GM12892 (cell line): ENCODE measurements at places on chromosomes 3 and 15.

- DNase-seq = no peak
Measured at GRCh38 chr15:41730543-41730942, 43.7 kb upstream of the MAPKBP1 start.

DNA sequence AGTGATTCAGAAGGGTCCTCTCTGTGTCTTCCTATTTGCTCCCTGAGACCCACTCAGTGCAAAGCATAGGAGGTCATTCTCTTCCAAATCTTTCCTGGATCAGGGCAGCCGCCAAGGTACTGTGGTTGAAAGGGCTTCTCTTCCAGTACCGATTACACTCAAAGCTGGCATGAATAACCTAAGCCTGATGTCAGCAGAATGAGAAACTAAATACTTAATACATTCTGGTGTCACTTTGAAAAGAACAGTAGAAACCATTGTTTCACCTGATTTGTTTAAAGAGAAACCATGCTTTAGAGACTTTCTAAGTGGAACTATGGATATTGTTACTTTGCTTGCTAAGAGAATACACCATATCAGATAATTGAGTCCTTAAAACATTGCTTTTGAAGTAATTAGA lies 50.2 kb downstream of the PDHB start:
- DNase-seq = no peak

- DNase-seq = no peak
Measured at GRCh38 chr15:95734422-95735316, 595.8 kb upstream of the NR2F2 start.

DNA sequence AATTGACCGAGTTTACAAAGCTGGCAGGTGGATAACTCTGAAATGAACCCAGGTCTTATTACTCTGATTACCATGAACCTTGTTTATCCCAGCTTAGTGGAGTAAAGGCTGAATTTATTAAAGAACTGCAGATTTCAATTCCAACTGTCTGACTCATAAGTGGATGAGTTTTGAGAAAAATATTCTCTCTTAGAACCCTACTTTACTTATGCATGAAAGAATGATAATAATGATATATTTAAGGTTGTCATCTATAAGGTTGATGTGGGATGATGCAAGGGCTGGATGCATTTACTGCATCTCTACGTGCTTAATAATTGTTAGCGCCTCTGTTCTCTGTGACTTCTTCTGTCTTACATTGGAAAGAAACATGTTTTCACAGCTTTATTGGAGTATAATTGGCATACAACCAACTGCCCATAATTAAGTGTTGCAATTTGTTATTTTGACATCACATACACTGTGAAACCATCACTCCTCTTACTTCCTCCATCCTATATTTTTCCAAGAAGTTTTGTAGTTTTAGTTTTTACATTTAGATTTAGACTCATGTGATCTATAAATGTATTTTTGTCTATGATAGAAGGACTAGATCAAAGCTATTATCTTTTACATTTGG lies 771.2 kb upstream of the ARRDC4 start:
- no peak for DNase-seq

DNA sequence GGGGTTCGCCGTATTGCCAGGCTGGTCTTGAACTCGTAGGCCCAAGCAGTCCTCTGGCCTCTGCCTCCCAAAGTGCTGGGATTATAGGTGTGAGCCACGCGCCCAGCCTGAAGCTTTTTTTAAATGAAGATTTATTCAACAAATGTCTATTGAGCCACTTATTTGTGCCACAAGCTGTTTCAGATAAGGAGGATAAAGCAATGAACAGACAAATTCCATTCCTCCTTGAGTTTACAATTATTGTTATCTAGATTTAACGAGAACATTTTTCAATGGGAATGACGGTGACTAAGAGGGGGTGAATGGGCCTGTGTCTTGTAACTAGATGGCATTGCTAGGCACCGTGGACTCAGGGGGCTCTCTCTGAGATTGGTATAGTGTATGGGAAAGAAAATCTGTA lies 10.2 kb downstream of the PPARG start:
- DNase-seq = no peak

GRCh38 chr3:190385731-190386688 lies 2.0 kb upstream of the CLDN16 start:
- DNase-seq = no peak

DNA sequence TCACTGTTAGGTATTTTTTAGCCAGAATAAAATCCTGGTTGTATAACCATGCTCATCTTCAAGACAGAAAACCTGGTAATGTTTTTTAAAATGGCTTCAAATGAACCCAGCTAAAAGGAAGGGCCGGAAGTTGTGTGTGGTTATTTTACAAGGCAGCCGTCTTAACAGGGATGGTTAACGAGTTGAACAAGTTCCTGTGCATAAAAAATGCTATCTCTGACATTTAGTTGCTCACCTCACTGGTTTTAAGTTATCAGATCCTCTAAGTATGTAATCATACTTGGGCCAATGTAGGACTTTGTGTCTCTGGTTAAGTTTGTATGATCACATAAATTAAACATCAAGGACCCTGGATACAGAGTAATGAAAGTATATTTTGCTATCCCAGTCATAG lies 2.1 kb downstream of the ATP11B start:
- DNase-seq = peak; percentile 14

GRCh38 chr3:64796607-64797399 lies 109.0 kb upstream of the ADAMTS9 start:
- no peak for DNase-seq

GRCh38 chr3:48695393-48695753 lies 9.7 kb upstream of the NCKIPSD start:
- DNase-seq = no peak

GRCh38 chr3:184337399-184337714 lies at the start of gene FAM131A:
TSS of gene FAM131A (plus strand) at chr3:184337600. CDS start at chr3:184337631, 31 bp downstream.
- DNase-seq = no peak

DNA sequence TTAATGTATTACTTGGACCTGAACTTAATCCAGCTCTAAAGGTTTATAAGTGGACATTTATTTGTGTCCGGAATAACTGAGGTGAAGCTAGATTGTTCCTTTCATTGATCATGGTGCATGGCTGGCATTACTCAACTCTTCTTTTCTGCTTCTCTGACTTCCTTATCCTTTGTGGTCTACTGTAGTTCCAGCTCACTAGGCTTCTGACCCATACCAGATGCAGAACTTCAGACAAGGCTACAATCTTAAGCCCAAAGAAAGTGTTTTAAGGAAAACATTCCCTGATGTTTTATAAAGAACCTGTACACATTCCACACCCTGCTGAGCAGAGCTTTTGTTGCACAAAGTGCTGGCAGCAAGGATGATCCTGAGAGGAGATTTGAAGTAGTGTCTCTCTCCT lies 250.8 kb upstream of the TGFBR2 start:
- DNase-seq = no peak

GRCh38 chr15:94098921-94099573 lies 132.3 kb upstream of the MCTP2 start:
- DNase-seq = no peak
